Activated CD4-positive, alpha-beta T cell treated with anti-CD3 and anti-CD28 coated beads for 1 hour (primary cell): ENCODE measurements at places on chromosomes 11 and 22.

DNA sequence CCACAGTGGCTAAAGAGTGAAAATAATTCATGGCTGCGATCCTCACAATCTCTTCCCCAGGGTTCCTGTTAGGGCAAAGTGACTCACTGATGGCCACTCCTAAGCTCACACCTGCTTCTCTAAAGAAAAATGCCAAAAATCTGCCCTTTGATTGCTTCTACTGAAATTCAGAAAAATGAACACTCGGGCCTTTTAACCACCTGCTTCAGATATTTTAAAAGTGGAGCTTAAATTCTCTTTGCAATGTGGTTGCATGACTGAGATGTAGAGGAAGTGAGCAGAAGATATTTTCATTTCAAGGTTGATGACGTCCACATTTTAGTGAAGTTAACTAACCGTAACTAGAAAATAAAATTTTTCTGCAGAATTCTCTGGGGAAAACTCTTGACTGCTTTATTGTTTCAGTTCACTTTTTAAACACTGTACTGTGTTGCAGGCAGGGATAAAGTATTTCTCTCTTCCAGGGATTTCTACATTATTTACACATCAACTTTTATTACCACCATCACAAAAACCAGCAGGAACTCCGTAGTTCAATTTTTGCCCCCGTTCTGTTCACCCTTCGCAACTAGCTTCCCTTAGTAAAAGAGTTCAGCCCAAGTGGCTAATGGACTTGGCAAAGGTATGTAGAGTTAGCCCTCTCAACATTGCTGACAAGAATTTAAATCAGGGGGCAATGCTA, 8.5 kb downstream of the RAB30 start:
- no peak for DNase-seq

GRCh38 chr11:32255841-32256240, 165.0 kb downstream of the RCN1 start:
- DNase-seq = no peak

GRCh38 chr11:12061851-12062560, 48.4 kb upstream of the MICAL2 start:
- no peak for DNase-seq

DNA sequence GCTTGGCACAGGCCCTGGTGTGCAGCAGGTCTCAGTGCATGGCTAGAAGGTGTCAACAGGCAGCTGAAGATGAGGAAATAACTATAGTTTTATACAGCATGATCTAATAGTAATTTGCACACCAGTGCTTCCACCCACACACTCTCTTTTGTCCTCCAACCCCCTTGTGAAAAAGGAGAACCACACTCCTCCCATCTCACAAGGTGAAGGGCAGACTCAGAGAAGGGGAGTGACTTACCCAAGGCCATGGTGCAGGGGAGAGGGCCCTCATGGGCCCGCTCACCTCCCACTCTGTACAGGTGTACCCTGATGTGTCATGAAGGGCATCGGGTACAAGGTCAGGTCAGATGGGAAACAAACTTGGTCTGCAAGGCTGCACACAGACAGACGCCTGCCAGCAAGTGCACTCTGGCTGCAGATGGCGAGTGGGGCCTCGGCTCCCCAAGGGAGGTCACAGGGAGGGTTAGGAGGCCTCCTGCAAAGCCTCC, 53.4 kb downstream of the DGCR2 start:
- DNase-seq = no peak

DNA sequence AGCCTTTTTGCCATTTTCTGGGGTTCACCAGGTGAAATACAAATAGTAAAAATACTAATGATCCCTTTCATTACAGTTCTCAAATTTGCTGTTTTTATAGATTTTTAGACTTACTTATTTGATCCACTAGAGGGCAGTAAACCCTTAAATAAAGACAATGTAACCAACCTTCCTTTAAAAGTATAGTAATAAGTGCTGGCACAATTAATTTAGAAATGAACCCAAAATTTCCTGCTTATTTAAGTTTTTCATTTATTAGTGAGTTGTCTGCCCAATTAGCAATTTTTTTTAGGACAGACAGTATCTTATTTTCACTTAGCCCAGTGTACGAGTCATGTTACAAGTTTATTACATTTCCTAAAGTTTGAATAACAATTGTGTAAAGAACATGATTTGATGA, 4.7 kb downstream of the DDIAS start:
- DNase-seq = no peak

DNA sequence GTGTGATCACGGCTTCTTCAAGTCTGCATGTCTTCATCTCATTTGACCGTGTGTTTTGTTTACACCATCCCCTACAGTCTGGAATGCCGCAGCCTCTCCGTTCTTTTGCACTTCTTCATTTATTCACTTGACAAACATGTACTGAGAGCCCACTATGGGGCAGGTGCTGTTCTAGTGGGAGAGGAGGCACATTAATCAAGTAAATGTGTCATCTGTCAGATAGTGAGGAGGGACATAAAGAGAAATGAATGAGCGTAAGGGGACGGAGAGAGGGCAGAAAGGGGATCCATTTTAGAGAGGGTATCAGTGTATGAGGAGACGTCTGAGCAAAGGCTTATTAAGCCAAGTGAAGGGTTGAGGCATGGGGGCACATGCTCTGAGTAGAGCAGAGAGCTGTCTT, 54.0 kb upstream of the CECR2 start:
- DNase-seq = no peak

DNA sequence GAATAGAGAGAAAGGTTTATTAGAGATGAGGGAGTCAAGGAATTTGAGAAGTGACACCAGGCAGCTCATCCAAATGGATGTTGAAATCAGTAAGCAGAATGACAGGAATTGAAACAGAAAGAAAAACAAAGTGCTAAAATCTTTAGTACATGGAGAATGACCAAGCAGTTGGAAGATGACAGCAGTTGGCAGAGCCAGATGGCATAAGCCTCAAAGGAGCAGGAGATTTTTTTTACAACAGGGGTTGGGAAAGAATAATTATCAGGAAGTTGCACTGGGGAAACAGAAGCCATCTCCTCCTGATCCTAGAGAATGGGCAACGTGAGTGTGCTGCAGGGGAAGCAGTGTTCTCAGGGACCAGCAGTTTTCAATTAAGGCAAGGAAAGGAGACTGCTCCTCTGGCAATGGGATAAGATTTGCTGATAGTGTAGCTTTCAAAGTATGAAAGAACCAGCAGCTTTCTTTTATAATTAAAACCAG, 28.9 kb downstream of the RAB39A start:
- no peak for DNase-seq

DNA sequence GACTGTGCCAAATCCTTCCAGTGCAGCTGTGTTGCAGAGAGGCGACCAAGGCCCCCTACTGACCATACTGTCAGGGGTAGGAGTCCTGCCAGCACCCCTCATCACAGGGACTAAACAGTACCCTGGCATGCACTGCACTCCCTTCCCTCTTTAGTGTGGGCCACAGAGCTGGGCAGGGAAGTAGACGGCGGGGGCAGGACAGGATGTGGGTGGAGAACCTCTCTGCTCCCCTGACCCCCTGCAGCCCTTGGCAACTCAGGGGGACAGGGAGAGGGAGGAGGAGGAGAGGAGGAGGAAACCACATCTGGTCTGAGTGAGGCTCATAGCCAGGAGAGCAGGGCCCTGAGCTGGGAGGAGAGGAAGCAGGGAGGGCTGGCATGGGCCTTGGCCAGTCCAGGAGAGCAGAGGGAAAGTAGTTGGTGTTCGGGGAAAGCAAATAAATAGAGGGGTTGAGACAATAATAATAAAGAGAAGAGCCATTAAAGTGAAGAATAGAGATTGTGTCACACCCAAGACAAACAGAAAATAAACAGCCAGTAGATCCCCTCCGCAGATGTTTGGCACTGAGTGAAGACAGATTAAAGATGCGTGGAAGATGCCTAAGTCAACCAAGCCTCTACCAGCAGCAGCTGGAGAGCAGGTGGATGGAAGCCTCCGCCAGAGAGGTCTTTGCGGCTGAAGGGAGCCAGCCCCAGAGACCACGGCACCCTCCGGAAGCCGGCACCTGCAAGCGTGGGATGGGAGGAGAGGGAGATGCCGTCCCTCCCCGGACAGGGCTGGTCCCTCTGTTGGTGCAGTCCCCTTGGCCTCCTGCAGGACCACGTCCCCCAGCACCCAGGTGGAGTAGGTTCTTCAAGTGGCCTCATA, 61.5 kb downstream of the RPUSD4 start:
- DNase-seq = no peak

GRCh38 chr11:63769714-63770455, 1.3 kb upstream of the ZFTA start:
- DNase-seq = no peak

GRCh38 chr11:126113012-126113411, 50.3 kb upstream of the CDON start:
- no peak for DNase-seq

DNA sequence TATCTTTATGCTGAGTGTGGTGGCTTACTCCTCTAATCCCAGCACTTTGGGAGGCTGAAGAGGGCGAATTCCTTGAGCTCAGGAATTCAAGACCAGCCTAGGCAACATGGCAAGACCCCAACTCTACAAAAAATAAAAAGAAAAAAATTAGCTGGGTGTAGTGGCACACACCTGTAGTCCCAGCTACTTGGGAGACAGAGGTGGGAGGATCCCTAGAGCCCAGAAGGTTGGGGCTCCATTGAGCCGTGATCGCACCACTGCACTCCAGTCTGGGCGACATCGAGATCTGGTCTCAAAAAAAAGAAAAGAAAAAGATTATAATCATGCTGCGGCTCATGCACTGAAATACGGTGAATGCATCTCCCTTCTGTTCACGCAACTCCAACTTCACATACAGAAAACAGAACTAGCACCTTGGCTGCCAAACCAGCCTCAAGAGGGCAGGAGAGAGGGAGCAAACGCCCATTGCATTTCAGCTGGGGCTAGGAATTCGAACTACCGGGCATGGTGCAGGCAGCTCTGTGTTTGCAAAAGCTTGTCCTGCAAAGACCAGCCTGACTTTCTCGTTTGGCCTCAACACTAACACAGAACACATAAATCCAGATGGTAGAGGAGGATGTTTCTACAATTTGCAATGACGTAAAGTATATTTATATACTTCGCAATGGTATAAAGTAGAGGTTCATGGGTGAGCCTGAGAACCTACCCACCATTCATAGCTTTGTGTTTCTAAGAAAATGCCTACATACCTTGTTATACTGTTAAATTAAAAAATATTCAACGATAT, 6.3 kb upstream of the SYNGR1 start:
- DNase-seq = peak; percentile 34

DNA sequence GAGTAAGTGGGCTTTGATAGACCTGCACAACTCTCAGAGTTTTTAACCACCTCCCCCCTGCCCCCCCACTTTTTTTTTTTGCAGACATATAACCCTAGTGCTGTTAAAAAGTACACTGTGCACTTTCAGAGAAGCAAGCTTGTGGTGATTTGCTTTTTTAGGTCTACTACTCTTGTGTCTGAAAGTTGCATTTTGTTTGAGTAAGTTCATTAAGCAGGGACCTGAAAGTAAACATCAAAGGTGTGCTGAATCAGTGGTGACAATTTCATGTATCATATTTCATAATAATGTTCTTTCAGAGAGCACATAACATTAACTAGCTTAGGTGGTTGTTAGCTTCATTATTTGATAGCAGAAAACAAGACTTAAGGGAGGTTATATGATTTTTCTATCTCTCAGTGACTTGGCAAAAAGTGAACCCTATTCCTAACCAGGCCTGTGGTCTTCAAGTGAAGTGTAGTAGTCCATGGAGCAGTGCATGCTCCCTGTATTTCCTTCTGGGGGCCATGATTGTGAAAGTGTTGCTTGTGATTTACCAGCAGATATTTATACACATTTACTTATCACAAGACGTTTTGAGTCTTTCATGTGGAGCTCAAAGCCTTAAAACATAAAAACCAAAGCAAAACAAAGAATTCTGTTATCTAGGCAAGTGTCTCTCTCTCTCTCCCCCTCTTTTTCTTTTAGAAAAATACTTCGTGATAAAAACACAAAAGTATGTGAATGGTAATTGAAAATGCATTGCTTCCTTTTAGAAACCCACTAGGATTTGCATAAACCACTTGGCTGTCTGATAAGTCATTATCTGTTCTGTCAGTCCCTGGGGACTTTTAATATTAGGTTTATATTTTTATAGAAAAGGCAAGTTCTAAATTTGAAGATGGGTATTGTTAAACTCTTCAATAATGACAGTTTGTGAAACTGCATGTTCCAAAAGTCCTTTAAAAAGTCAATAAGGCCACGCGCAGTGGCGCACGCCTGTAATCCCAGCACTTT, 7.5 kb upstream of the RAG2 start:
- DNase-seq = no peak

GRCh38 chr11:70568035-70568813, 169.9 kb downstream of the CTTN start:
- no peak for DNase-seq

- no peak for DNase-seq
Observed at GRCh38 chr22:26406118-26406517, 22.9 kb upstream of the ASPHD2 start.
